ENCODE measurements at places on chromosomes 1 and 21. TPM values are rescaled to one million over a fixed set of nuclear protein-coding genes. Genes with fewer than 3 reads are reported as not detected.

DNA sequence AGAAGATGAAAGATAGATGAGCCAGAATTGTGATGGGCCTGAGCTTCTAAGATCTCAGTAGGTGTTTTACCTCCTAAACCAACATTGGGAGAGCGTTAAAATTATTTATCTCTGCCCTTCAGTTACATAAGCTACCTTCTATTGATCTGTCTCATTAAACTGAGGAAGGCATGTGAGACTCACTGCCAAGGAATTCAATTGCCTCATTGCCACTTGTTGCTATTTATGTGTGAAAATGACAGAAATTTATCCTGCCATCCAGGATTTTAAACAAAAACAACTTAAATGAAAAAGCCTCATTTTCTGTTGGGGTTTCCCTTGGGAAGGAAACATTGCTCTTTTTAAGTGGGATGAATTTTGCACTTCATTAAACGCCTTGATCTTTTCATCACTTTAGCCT, 78.7 kb upstream of the RUNX1 start:
- H3K36me3 ChIP-seq, result no peaks in the 10 kb centered on the region
- no peak overlapping the region for H3K4me3 ChIP-seq
- DNase-seq, result no peak
- H3K27ac ChIP-seq, result no peak overlapping the region
- H3K4me1 ChIP-seq, result no peaks in the 10 kb centered on the region
- no peaks in the 10 kb centered on the region for H3K27me3 ChIP-seq

- H3K27me3 ChIP-seq, result no peaks in the 10 kb centered on the region
- H3K36me3 ChIP-seq, result no peaks in the 10 kb centered on the region
- no peaks in the 10 kb centered on the region for H3K4me1 ChIP-seq
These were observed 626.5 kb downstream of the NPHP4 start for GRCh38 chr1:5365751-5366150.

- DNase-seq, result no peak
- H3K27ac ChIP-seq, result no peak overlapping the region
- H3K4me1 ChIP-seq, result no peaks in the 10 kb centered on the region
These were observed 171.2 kb downstream of the SEC16B start for GRCh38 chr1:177798614-177799013.

- DNase-seq, result no peak
- no peak overlapping the region for H3K27ac ChIP-seq
- H3K4me3 ChIP-seq, result no peak overlapping the region
- H3K36me3 ChIP-seq, result no peaks in the 10 kb centered on the region
These were observed 11.7 kb upstream of the AK2 start for GRCh38 chr1:33048426-33048825.

GRCh38 chr1:66350001-66350547, 183.9 kb upstream of the SGIP1 start:
- no peaks in the 10 kb centered on the region for H3K36me3 ChIP-seq
- DNase-seq, result peak; percentile 40
- H3K27me3 ChIP-seq, result no peaks in the 10 kb centered on the region
- H3K4me3 ChIP-seq, result no peak overlapping the region
- peaks cover 6% of the 10 kb centered on the region for H3K4me1 ChIP-seq
- peak overlapping the region; percentile 41 for H3K27ac ChIP-seq

DNA sequence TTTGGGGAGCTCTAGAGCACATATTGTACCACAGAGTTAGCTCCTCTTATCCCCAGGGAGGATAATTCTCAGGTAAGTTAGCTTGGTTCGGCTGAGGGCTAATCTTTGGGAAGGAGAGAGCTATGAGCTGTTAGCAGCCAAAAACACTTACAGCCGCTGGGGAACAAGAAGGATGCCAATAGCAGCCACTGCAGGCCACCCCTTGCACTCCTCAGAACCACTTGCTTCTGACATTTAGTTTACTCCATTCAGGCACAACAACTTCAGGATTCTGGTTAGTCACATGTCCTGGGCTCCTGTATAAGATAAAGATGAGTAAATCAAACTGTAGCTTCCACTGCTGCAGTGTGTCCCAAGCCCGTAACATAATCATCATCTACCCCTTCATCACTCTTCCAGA, 212.6 kb upstream of the ADGRL2 start:
- H3K27me3 ChIP-seq, result no peaks in the 10 kb centered on the region
- no peaks in the 10 kb centered on the region for H3K4me1 ChIP-seq
- no peaks in the 10 kb centered on the region for H3K36me3 ChIP-seq

DNA sequence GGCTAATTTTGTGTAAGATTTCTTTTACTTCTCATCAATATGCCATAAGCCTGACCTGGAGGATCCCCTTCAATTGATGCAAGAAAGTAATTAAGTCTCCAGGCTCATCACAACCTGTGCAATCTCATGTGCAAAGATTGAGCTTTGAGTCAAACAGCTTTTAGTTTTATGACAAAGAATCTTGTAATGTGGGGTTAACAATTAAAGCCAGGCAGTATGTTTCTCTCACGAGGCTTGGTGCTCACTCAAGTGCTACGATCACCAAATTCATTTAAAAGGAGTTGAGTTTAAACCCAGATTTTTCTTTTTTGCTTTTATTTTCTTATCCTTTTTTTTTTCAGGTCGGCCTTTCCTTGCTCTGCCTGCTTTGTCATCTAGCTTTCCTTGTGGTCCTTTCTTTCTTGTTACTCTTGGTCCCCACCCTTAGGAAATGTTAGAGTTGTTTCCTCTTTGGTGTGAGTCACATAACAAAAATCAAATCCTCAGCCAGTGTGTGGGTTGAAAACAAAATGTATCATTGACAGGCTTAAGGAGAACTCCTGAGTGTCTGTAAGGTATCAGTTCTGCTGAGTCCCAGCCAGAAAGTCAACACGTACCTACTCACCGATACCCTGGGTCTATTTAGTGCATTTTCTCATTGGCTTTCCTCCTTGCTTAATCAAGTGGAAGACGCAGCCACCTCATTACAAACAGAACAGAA, 1037.2 kb downstream of the ADGRL2 start:
- H3K27ac ChIP-seq, result no peak overlapping the region
- no peak overlapping the region for H3K4me3 ChIP-seq
- no peaks in the 10 kb centered on the region for H3K27me3 ChIP-seq
- no peak for DNase-seq
- no peaks in the 10 kb centered on the region for H3K36me3 ChIP-seq
- no peaks in the 10 kb centered on the region for H3K4me1 ChIP-seq

GRCh38 chr1:116763116-116763786, 9.0 kb downstream of the CD2 start:
- H3K27ac ChIP-seq, result no peak overlapping the region
- no peak for DNase-seq
- H3K4me3 ChIP-seq, result no peak overlapping the region
- H3K36me3 ChIP-seq, result no peaks in the 10 kb centered on the region
- no peaks in the 10 kb centered on the region for H3K27me3 ChIP-seq
- no peaks in the 10 kb centered on the region for H3K4me1 ChIP-seq

DNA sequence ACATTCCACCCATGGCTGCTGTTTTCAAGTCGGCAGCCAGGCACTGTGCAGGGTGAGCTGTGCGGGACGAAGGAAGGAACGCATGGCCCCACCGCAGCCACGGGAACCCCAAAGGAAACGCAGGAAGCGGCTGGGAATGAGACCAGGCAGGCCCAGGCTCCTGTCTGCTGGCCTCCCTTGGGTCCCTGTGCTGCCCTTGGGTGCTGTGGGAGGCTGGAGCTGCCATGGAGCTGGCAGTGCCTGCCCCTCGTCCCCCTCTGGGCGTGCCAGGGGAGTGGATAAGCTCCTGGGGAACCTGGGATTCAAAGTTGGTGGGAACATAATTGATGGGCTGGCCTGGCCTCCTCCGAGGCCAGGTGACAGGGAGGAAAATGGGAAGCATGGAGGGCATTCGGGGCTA, 5.3 kb upstream of the KRTAP10-4 start:
- no peaks in the 10 kb centered on the region for H3K36me3 ChIP-seq
- no peaks in the 10 kb centered on the region for H3K27me3 ChIP-seq
- no peak overlapping the region for H3K27ac ChIP-seq
- no peaks in the 10 kb centered on the region for H3K4me1 ChIP-seq
- DNase-seq, result no peak

GRCh38 chr1:156097499-156098178, 15.4 kb upstream of the MEX3A start:
- H3K4me3 ChIP-seq, result no peak overlapping the region
- H3K27me3 ChIP-seq, result no peaks in the 10 kb centered on the region
- no peaks in the 10 kb centered on the region for H3K36me3 ChIP-seq
- no peak overlapping the region for H3K27ac ChIP-seq

DNA sequence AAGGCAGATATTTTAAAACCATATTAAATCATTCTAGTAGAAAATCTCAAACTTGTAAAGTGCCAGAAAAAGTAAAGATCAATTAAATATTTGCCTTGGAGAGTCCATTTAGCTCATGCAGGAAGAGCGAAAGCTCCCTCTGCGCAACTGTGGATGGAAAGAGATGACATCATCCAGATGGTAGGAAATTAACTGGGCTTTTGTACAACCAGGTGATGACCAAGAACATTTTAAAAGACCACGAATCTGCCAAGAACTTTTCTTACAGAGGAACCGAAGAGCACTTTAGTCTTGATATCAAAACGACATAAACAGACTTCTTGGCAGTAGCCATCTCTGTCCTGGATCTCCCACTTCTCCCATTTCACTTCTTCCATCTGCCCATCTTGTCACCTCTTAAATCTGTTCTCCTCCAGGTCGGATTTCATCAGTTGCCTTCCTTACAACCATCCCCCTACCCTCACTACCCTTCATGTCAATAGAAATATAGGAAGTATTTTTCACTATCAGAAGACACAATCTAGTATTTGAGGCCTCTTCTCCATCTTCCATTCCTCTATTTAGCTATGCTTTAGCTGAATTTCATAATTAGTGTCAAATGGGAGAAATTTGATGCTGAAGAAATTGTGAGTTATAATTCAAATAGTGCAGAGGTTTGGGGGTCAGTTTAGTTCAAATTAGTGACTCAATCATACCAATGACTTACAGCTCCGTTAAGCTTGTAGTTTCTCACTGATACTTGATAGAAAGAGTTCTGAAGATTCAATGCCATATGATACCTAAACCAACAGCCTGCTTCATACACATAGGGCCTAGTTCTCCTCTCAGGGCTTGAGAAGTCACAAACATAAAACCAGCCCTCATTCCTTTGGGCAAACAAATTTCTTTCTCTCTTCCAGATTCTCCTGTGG, 22.0 kb upstream of the DNASE2B start:
- H3K4me1 ChIP-seq, result peaks cover 8% of the 10 kb centered on the region
- H3K36me3 ChIP-seq, result no peaks in the 10 kb centered on the region
- no peak for DNase-seq
- H3K27me3 ChIP-seq, result no peaks in the 10 kb centered on the region
- H3K4me3 ChIP-seq, result no peak overlapping the region
- H3K27ac ChIP-seq, result no peak overlapping the region

DNA sequence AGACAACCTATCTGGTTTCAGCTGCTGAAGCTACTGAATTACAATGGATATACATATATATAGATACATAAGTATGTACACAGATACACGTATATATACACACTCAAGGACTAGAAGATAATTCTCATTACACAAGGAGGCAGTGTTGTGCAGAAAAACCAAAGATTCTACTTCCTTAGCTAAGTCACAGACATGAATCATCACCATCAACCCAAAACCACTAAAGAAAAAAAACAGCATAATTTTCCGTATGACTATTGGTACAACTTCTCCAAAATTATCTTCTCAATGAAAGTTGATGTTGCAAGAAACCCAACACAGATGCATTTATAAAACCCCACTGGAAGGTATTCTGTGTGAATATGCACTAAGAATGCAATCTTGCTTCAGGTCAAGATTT, 36.8 kb upstream of the RPF1 start:
- H3K27ac ChIP-seq, result no peak overlapping the region
- no peak for DNase-seq
- no peak overlapping the region for H3K4me3 ChIP-seq
- H3K27me3 ChIP-seq, result no peaks in the 10 kb centered on the region
- no peaks in the 10 kb centered on the region for H3K36me3 ChIP-seq

GRCh38 chr1:23288671-23289070, 55.4 kb downstream of the HNRNPR start:
- no peak for DNase-seq
- H3K27ac ChIP-seq, result no peak overlapping the region
- H3K36me3 ChIP-seq, result no peaks in the 10 kb centered on the region
- H3K4me1 ChIP-seq, result no peaks in the 10 kb centered on the region
- no peaks in the 10 kb centered on the region for H3K27me3 ChIP-seq
- H3K4me3 ChIP-seq, result no peak overlapping the region

DNA sequence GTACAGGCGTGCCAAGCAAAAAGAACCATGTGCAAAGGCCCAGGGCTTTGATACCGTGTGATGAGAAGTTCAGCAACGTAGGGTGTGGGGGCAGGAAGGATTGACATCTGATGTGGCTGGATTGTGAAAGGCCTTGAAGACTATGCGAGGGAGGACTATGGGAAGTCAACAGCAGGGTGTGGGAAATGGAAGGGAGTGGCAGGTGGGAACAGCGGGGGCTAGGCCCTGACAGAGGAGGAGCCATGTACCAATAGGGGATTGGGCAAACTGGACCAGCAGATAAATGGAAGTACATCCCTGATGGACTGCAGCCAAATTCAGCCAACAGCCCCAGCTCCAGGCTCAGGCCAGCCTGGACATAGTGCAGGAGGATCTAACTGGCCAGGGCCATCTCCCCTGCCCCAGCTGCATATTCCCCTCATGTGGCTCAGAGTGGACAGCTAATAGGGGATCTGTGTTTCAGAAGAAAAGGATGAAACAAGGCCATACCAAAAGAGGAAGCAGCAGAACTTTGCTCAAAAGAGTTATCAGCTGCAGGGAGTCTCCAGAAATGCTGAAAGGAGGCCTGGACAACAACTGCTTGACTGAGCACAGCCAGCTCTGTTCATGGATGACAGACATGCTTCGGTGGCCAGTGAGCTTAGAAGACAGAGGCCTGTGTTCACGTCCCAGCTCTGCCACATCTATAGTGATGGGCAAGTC, 140.2 kb upstream of the SGIP1 start:
- no peak for DNase-seq
- no peaks in the 10 kb centered on the region for H3K36me3 ChIP-seq
- H3K4me3 ChIP-seq, result no peak overlapping the region
- H3K27me3 ChIP-seq, result no peaks in the 10 kb centered on the region
- H3K4me1 ChIP-seq, result peaks cover 7% of the 10 kb centered on the region

DNA sequence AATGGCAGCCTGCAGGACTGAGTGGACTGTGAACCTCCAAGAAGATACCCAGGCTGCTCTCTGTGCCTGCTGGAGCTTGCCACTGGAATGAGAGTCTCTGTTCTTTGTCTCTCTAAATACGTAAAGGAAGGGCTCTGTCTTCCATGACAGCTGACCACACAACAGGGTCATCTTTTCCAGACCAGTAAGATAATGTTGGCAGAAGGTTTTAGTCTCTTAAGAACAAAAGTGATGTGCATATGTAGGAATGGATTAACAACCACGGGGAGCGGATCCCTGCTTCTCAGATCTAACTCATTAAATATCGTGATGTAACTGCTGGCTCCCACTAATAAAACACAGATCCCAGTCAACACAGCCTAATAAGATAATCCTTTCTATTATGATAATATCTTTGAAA, 67.5 kb downstream of the MAP10 start:
- no peaks in the 10 kb centered on the region for H3K36me3 ChIP-seq
- no peak overlapping the region for H3K27ac ChIP-seq
- DNase-seq, result no peak
- H3K4me3 ChIP-seq, result no peak overlapping the region

The OR2T29 gene
- total RNA-seq, result not detected

The IFI44 gene
- 12.3 TPM for total RNA-seq

The GPR25 gene
- 0.87 TPM for total RNA-seq

The SYPL2 gene
- 67.5 TPM for total RNA-seq

The ANGPTL3 gene
- not detected for total RNA-seq

The SLAMF8 gene
- total RNA-seq, result 0.74 TPM

The FMO2 gene
- 3.4 TPM for total RNA-seq

The ETV3L gene
- total RNA-seq, result 0.16 TPM

The DNASE2B gene
- 0.25 TPM for total RNA-seq

The PLA2G2D gene
- total RNA-seq, result 0.16 TPM

Data from testis (tissue), 5 donors.